Heart left ventricle (tissue), 16 donors: ENCODE measurements at places on chromosomes 5 and 9. TPM values are rescaled to one million over a fixed set of nuclear protein-coding genes. Genes with fewer than 3 reads are reported as not detected.

GRCh38 chr5:172235827-172236736 is 42.1 kb downstream of the EFCAB9 start:
- no peak for DNase-seq

DNA sequence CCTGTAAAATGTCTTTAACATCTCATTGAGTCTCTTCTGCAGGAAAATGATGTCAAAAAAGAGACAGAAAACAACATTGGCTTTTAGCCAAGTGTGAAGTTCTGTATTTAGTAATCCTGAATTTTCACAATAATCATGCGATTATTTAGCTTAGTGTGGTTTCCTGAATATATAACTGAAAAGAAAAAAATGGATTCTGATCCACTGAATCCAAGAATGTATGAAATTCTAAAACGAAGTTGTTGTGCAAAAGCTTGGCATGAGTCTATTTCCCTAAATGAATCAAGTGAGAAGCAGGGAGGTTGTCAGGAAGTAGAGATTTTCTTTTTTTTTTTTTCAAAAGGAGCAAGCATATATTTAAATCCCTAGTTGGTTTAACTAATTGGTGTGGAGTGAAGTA is 145.9 kb upstream of the CDH6 start:
- DNase-seq: no peak

- DNase-seq: no peak
These were observed 122.4 kb upstream of the MSX2 start for GRCh38 chr5:174601946-174602345.

DNA sequence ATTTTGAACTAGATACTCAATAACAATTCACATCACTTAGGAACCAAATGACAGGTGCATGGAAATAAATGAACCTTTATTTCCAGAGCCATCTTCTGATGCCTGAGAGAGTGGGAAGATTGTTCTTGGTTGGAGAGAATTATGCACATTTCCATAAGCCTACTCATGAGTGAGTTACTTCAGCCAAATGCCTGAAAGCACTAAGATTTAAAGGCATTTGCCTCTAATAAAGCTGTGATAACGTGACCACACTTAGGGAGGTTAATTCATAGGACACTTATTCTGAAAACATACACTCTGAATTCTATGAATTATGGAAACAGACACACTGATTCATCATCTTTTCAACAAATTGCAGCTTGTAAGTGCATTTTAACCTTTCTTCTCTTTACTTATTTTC is 40.0 kb downstream of the KCTD16 start:
- DNase-seq: no peak

DNA sequence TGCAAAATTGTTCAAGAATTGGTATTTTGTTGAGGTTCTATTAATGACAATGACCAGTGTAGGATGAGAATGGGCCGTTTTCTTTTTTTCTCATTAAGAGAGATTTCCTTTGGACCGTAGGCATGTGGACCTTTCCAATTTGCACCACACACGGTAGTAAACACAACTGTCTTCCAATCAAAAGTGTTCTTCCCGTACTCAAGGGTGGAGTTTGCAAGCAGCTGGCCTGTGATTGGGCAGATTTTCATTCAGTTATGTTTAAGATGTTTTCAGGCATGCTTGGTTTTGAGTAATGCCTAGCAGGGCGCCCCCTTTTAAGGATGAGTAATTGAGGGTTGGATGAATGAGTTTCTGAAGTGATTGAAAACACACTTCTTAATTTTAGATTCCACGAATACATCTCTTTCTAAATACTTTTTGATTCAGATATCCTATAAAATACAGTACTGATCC is 2.5 kb downstream of the KDM3B start:
- DNase-seq: no peak

DNA sequence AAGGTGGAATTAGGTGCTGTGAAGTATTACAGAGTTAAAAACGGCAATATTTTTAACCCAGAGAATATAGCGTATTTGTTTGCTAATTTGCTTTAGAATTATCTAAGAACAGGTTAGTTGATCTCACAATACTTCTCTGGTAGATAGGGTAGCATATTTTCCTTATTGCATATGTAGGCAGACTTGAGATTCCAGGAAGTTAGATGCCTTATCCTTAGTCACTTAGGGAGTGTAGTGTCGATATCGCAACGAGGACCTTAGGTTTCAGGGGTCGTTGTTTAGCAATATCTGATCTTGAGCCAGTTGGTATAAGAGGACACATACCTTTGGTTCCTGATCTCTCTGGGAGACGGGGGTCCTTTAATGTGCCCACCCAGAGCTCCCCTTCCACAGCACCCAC is 28.5 kb upstream of the IL6ST start:
- DNase-seq: no peak

DNA sequence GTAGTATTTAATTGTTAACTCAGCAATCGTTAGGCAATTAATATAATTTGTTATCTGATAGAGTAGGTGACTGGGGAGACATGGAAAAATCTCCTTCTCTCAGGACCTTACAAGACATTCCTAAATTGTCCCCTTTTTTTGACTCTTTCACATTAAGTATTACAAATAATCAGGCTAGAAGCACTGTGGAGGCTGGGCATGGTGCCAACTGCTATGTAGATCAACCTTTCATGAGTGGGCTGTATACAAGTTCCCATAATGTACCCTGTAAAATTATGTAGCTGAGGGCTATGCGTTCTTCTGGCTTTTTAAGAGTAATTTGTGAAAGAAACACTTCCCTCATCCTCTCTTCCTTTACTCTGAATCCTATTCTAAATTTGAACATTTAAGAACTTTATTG is 140.2 kb downstream of the NFIB start:
- peak; percentile 34 for DNase-seq

Gene PRR16
- 16.2 TPM for total RNA-seq

Gene ZNF366
- 3.9 TPM for total RNA-seq

Gene SLC6A3
- not detected for total RNA-seq
